ENCODE measurements at places on chromosomes 3 and 15.

DNA sequence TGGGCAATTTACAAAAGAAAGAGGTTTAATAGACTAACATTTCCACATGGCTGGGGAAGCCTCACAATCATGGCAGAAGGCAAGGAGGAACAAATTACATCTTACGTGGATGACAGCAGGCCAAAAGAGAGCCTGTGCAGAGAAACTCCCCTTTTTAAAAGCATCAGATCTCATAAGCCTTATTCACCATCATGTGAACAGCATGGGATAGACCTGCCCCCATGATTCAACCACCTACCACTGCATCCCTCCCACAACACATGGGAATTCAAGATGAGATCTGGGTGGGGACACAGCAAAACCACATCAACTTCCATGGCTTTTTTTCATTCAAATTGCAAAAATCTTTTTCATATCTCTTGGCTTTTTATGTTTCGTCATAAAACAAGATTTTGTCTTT is 67.6 kb upstream of the GADL1 start:
- no peak for DNase-seq

- no peak for DNase-seq
Observed at GRCh38 chr15:33964665-33965040, 3.6 kb upstream of the CHRM5 start.

DNA sequence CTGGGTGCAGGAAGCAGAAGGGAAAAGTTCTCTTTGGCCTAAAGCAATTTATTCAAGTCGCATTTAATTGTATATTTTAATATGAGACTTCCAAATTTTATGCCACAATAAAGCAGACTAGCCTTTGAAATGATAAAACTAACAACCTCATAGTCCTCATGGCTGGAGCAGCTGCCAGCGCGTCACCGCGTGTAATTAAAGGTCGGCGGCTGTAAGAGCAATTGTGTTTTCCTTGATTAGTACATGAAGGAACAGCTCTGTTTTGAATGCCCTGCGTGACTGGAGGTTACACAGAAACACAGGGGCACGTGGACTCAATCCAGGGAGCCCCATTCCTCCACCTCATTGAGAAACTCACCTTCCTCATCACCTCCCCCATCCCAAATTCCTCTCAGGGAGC is 10.1 kb upstream of the LRRC15 start:
- no peak for DNase-seq

- no peak for DNase-seq
Observed at GRCh38 chr3:136925425-136926190, 32.2 kb upstream of the IL20RB start.

GRCh38 chr3:104102386-104102785 is 1264.3 kb upstream of the ALCAM start:
- DNase-seq: peak; percentile 81

DNA sequence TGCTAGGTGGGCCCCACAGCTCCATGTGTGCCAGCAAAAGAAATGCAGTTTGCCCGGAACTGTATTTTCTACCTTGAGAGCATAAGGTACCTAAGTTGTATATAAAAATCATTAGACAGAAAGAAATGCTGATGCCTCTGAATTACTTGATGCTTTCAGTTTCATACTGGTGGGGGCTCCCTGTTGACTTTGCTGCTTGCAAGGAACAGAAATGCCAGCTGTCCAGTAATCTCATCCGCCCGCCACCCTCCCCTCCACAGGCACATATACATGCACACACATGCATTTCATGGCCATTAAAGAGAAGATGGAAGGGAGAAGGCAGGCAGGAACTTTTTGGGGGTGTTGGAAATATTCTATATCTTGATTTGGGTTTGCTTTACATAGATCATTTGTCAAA is 38.4 kb downstream of the LIMD1 start:
- DNase-seq: no peak

DNA sequence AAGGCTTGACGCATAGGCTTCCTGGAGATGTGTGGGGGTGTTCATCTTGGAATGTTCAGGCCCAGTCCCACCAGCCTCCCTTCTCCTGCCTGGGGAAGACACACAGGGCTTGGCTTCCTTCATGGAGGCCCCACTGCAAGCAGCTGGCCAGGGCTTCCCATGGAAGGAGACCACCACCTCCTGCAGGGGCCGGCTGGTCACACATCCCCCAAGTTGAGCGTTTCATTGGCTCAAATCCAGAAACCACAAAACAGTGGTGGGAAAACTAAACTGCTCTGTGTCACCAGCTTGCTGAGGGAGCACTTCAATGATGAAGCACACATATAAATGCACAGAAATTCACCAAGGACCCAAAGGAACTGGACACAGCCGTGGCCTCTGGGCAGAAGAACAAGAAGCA is 8.3 kb downstream of the IQSEC1 start:
- DNase-seq: no peak

- DNase-seq: no peak
Observed at GRCh38 chr15:36722555-36722954, 143.1 kb downstream of the CDIN1 start.

GRCh38 chr3:159782724-159783421 is 205.8 kb upstream of the IL12A start:
- DNase-seq: no peak

DNA sequence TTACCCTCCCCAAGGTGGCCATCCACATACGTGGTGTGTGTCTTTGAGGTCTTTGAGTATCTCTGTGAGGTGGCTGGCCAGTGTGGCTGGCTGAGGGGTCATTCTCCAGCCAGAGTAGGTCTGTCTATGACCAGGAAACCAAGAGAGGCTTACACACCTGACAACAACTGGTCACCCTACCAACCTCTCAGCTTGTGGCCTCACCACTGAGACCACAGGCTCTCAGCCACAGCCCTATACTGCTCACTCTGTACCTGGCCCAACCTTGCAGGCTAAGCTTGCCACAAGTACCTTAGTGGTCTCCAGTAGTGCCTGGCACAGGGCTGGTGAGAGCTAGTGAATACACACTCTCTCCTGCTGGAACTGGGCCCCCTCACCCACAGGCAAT is 5.1 kb downstream of the HEMK1 start:
- DNase-seq: no peak

DNA sequence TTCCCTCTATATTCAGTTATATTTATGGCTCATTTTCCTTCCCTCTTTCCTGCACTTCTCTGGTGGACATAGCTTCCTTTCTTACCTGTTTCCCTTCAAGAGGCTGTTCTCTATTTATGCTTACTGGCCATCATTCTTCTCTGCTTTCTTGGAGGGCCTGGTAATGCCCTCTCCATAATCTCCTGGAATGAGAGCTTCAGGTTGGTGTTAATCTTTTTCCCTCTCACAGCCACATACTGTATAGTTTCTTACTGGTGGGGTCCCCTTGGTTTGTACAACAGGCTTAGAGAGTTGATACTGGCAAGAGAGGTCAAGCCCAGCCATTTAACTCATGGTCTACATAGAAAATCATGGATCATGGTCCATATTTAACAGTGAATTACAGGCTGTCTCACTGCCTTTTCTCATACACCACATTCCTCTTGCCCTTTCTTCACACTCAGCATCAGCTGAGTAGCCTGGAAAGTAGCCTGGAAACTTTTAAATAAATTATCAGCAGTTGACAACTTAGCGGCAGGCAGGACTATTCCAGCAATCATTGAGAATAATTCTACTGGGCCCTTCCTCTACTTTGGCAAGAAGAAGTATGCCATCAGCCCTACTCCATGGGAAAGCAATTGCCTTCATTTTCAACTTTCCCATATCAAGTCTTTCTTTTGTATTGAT is 38.0 kb upstream of the DPH6 start:
- DNase-seq: no peak

DNA sequence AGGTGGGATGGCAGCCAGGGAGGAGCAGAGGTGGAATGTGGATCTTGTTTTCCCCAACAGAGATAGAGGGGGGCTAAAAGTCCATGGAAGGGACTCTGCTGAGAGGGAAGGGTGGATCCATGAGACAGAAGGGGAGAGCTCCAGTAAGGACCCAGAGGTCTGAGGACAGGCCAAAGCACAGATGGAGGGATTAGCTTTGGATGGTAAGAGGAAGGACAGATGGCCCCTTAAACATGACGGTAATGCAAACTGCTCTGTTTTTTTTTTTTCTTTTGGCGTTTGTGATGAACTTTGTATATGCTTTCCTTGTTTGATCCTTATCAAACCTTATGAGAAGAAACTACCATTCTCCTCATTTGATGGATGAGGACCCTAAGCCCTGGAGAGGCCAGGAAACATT is 96.2 kb downstream of the IGF1R start:
- no peak for DNase-seq

- DNase-seq: no peak
Observed at GRCh38 chr3:16784973-16785372, 99.8 kb upstream of the PLCL2 start.

DNA sequence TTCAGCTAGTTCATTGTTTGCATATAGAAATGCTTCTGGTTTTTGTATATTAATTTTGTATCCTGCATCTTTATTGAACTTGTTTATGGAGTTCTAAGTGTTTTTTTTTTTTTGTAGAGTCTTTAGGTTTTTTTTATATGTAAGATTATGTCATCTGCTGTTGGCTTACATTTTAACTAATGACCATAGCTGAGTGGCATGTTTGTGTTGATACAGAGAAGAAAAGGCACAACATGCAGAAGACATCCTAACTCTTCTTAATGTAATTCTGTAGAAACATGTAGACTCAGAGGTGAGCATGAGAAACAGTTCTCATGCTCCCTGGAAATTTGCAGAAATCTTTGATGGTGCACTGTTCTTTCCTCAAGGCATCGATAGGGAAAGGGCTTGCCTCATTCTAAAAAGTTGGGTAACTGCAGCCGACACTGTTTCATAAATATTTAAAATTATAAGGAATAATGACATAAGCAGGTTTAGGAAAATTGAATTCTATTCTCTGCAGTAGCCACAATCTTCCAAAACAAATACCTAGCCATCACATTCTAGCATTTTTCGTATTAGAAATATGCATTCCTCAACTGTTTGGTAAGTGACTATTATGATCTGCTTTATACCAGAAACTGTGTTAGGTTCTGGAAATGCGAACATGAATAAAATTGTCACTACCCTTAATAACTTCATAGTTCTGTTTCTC is 499.6 kb upstream of the KCNMB2 start:
- DNase-seq: peak; percentile 13

DNA sequence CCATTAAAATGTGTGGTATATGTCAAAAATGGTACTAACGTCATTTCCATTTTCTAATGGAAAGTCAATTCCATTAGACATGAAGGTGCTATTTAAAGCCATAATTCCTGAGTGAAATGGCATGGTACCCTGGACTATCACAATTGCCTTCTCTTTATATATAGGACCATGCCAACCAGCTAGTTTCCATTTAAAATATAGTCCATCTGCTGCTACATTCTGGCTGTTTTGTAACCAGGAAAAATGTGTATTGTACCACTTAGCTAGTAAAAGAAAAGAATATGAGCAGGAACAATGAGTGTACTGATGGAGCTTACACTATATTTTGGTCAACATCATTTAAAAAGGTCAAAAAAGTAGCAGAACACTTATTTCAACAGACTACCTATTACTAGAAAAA is 30.4 kb upstream of the HDC start:
- DNase-seq: no peak

DNA sequence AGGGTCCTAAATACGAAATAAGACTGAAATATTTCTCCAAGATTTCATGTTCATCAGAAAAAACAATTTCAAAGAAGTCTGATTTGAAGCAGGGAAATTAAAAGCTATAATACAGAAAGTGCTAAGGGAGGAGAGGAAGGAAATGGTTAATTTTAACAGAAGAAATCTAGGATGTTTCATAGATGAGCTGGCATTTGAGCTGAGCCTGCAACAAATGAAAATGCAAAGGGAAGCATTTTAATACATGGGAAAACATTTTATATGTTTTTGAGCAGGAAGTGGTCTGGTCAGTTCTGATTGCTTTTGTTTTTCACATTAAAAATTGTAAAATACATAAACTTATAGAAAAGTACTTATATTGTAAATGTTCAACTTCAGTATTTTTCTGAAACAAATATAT is 17.2 kb upstream of the RAP2B start:
- peak; percentile 65 for DNase-seq

Data from HCEC 1CT (cell line).